ENCODE measurements at places on chromosomes 5 and 9.

DNA sequence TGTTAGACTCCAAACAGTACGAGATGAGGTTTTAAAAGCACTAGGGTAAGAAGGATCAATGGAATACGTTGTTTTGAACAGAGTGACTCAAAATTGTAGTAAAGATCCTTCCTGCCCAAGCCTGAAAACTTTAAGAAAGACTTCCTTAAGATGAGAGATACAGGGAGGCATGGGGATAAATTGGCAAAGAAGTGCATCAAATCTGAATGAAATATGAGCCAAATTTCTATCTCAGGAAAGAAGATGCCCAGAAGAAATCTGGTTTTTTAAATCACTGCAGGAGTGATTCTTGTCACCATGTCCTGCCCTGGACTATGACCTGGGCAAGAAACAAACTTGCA lies 14.9 kb downstream of the FCN2 start:
- DNase-seq: no peak

DNA sequence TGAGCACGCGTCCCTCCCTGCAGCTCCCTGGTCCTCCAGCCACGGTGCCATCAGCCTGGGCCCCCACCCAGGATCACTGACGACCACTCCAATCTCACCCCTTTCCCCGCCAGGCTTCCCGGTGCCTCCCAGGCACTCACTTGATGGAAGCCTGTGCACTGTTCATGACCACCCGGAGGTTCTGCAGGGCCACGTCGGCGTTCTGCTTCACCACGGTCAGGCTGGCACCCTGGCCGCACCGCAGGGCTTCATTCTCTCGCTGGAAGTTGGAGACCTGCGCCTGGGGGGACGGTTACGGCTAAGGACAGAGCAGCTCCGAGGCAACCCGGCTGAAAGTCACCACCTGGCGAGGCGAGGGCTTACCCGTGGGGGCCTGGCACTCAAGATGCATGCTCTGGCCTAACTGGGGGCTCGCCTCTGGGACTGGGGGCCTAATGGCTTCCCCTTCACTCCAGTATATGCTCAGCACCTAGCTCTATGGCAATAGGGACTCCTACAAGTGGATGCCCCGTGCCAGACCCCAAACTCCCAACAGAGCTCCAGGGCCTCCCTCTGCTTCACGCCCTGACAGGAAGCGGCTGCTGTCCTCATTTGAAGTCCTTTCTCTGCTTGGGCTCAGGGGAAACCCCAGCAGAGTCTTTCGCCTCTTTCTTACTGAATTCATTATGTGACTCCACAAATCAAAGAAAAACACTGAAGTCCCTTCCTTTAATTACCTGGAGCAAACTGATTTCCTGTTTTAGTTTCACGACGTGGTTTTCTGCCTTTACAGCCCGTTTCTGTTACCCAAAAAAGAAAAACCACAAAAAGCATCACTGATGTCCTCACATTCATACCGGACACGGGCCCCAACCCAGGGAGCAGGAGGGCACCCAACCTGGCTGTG lies 4.2 kb upstream of the SNAPC4 start:
- no peak for DNase-seq

GRCh38 chr5:1763548-1763911 lies 36.1 kb downstream of the MRPL36 start:
- DNase-seq: no peak

GRCh38 chr9:29319736-29320513 lies 1746.6 kb upstream of the C9orf72 start:
- no peak for DNase-seq

- DNase-seq: no peak
Observed at GRCh38 chr5:168120401-168121137, 170.9 kb upstream of the WWC1 start.

- DNase-seq: no peak
Observed at GRCh38 chr5:11692636-11693035, 211.6 kb downstream of the CTNND2 start.

- no peak for DNase-seq
Observed at GRCh38 chr5:151042453-151043093, 22.2 kb downstream of the GPX3 start.

DNA sequence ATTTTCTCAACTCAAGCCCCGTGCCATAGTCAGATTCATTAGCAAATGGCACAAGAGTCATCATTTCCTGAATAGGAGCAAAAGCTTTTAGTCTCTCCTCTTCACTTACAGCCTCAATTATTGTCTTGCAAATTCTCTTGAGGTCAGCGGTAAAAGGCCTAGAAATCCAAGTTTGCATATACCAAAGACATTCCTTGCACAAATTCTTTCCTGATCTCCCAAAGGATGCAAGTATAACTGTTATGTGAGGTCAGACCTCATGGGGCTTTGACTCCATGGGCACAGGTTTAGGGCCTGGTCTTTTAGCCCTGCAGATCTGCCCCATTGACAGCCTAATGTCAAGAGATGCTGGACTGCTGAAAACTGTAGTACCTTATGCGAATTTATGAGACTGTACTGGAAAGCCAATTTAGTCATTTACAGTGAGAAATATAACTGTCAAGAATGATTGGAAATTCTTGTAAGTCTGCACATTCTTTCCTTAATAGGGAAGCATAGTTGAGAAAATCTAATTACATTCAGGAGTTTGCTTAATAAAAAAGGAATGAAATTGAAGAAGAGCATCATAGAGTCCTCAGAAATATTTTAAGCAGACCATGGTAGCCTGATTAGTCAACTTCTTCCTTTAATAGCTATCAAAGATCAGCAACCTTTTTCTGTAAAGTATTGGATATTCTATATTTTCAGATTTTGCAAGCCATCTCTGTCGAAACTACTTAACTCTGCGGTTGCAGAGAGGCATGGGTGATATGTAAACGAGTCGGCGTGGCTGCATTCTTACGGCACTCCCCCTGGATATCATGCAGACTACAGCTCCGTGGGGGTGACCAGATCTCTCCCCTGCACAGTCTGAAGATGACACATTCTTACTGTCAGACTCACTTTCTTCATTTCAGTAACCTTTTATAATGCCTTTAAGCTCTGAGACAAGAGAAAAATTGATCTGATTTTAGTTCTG lies 45.2 kb downstream of the GCNT4 start:
- no peak for DNase-seq

DNA sequence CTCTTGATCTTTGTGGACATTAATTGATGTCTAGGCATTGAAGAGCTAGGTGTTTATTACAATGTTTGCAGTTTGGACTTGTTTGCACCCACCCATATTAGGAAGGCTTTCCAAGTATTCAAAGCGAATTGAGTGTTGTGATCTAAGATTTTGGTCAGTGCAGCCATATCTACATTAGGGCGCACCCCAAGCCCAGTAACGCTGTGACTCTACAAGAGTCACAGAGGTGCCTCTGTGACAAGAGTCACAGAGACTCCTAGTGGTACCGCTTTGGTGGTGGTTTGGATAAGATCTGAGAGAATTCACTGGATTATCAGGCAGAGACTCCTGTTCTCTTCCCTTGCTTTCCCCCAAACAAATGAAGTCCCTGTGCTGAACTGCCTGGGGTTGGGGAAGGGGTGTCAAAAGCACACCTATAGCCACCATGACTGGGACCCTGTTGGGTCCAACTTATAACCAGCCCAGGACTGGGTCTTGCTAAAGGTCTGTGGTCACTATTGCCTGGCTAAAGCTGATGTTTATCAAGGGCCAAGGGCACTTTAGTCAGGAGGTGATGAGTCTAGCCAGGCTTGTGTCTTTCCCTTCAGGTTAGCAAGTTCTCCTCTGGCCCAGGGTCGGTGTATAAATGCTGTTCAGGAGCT lies 114.1 kb upstream of the RIOK2 start:
- no peak for DNase-seq

DNA sequence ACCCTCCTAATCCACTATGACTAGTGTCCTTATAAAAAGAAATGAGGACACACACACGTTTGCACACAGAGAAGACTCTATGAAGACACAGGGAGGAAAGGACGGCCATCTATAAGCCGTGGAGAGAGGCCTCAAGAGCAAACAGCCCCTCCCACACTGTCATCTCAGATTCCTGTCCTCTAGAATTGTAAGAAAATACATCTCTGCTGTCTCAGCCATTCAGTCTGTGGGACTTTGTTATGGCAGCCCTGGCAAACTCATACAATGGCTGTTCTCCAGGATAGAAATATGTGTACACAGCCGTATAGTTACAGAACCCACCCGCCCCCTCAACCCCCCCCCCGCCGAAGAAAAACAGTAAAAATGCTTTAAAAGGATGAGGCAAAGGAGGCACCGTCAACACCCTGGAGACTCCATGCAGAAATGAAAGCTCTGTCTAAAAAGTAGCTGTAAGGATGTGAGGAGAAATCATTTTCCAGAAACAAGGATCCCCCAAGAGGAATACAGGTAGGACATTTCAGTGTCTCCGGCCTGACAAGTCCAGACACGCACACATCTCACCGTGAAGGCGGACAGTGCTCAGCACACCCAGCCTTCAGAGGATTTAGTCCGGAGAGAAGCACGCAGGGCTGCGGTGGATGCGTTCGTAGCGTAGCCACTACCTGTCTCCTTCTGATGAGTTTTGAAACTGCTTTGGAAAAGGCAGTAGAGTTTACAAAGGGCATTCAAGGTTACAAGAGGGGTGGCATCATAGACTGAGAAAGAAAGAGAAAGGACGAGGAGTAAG lies 110.8 kb upstream of the ERCC6L2 start:
- no peak for DNase-seq

- no peak for DNase-seq
Observed at GRCh38 chr5:92956886-92957285, 624.1 kb downstream of the NR2F1-AS1 start.

DNA sequence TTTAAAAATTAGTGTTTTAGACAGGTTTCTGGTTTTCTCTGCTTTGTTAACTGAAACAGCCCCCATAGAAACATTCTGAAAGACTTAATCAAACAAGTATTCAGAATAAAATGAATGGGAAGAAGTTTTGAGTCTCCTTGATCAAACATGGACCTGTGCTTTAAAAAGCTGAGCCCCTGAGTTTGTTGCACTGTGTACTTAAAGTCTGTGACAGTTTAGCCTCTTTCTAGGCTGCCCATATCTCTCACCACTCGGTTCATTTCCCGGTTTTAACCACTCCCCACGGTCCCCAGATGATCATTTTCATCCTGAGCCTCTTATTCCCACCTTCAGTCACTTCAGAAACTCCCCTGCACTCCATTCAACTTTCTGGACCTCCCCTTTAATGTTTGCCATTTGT lies 215.9 kb upstream of the DMRT1 start:
- no peak for DNase-seq

GRCh38 chr9:19102631-19103345 lies at the start of gene HAUS6:
TSS of gene HAUS6 (minus strand) at chr9:19102904. CDS start at chr9:19102651, 253 bp downstream.
- DNase-seq: peak; percentile 88

GRCh38 chr9:16627967-16628366 lies 242.5 kb downstream of the BNC2 start:
- DNase-seq: no peak

GRCh38 chr9:91760906-91761305 lies 189.1 kb downstream of the ROR2 start:
- no peak for DNase-seq

DNA sequence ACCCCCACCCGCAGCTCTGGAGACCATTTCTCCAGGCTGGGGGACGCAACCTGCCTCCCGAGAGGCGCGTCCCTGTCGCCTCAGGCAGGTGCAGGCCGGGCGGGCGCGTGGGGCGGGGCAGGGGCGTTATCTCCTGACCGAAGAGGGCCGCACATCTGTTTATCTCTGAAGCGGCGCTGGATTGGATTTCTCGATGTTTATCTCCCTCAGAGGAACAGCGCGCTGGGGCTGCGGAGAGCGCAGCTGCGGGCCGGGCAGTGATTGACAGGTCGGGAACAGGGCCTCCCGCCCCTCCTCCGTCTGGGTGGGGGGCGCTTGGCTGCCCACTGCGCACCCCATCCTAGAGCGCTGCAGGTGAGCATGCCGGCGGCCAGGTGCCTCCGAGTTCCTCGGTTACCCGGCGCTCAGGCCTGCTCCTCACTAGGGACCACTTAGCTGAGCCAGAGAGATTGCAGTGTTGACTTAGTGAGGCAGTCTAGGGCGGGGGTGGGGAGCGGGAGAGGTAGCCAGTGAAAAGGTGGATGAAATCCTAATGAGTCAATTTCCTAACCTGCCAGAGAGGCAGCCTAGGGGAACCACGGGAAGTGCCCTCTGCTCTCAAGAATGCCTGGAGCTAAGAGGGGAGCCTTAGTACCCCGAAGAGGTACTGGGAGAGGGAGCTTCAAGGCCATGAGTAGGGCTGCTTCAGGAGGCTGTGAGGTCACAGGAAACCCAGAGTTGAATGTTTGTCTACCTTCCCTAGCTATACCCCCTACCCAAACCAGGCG lies 39.6 kb upstream of the TIFAB start:
- no peak for DNase-seq

DNA sequence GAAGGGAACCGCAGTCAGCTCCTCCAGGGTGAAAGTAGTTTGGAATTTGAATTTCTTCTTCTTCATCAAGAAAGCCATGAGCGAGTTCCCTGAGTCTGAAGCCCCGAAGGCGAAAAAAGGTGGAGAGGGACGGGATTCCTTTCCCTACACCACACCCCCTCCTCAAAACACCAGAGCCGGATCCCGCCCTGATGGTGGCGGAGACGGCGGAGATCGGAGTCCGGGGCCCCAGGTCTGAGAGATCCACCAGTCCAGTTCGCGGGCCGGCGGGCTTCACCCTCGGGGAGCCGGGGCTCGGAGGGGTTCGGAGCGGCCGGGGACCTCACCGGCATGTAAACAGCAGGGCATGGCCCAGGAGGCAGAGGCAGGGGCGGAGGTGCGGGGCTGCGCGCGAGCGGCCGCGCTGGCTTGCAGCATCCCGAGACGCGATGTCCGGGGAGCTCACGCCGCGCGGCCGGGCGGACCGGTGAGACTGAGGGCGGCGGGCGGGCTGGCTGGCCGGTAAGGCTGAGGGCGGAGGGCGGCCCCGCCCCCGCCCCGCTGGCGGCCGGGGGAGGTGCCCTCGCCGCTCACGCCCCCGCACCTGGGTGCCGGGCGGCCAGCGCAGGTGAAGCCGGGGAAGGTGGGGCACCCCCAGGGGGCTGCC lies 606 bp downstream of the EEIG1 start:
- DNase-seq: no peak

DNA sequence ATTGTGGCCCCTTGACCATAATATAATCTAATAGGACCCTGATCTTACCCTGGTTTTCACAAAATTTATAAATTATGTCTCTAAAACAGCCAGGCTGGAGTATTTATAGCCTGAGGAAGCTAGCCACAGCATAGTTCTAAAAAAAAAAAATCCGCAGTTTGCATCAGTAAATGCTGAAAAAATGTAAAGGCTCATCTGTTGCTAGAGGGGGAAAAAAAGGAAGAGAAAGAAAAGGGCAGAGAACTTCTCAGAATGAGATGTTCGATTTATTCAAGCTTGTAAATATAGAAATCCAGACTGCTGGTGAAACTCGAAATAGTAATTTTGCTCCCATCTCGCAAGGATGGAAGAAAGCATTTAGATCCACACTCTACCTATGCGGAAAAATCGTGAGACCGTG lies 467.5 kb downstream of the NTRK2 start:
- no peak for DNase-seq

DNA sequence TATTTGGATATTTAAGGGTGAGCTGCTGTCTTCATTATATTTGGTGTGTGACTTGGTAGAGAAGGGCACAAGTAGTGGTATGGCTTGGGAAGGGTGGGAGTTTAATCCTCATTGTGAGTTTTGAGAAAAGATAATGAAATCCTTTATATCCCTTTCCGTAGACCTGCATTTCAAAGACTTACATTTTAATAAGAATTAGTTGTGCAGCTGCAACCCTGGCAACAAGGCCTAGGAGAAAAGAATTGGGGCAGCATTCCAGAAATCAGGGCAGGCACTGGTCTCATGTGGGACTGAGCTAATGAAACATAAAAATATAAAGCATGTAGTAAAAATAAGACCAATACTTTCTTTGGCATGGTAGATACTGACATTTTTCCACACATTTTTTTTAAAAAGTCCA lies 60.5 kb downstream of the CDC42SE2 start:
- DNase-seq: no peak

- no peak for DNase-seq
Observed at GRCh38 chr5:40649463-40650030, 30.2 kb upstream of the PTGER4 start.

GRCh38 chr5:173232499-173233346 lies 2.3 kb downstream of the NKX2-5 start:
- DNase-seq: no peak

Data from stimulated activated CD8-positive, alpha-beta memory T cell treated with anti-CD3 and anti-CD28 coated beads, Interleukin-4, amount 100 ng/mL, for 4 hours (primary cell).